ENCODE measurements at places on chromosomes 2 and 18. TPM values are rescaled to one million over a fixed set of nuclear protein-coding genes. Genes with fewer than 3 reads are reported as not detected.

DNA sequence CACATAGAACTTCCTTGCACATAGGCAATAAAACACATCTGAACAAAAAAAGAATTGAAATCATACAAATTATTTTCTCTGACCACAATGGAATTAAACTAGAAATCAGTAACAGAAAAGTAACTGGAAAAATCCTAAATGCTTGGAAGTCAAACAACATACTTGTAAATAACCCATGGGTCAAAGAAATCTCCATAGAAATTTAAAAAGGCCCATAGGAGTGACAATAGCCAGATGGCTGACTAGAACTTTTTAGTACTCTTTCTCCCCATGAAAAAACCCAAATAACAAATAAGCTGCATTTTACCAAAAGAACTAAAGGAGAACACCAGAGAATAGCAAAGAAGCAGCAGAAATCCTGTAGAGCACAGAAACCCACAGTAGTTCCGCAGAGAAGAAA is 139.2 kb upstream of the COL3A1 start:
- no peak overlapping the region for H3K4me3 ChIP-seq
- DNase-seq = no peak
- no peak overlapping the region for H3K27ac ChIP-seq
- no peaks in the 10 kb centered on the region for H3K4me1 ChIP-seq

DNA sequence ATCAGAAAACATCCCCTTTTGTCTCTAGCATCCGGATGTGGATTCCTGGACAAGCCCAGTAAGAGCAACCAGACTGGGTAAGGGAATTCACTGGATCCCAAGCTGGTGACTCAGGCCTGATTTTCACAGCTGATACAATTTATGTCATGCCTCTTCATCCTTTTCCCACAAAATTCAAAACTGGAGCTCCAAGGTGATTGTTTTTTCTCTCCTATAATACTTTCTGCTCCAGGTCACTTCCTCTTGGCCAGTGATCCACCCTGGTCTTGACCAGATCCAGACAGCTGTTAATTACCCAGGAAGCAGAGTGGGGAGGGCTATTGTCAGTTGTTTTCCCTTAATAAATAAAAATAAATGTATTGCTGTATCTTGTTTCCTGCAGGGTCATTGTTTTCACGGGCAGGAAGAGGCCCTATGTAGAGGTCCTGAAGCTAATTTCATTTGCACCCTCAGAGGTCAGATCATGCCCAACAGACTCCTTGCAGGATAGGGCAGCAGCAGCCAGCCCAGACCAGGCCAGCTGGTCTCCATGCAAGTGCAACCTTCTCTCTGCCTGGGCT is 57.6 kb downstream of the EVA1A start:
- H3K27me3 ChIP-seq = no peaks in the 10 kb centered on the region
- H3K4me3 ChIP-seq = no peak overlapping the region
- H3K36me3 ChIP-seq = no peaks in the 10 kb centered on the region
- H3K4me1 ChIP-seq = no peaks in the 10 kb centered on the region

DNA sequence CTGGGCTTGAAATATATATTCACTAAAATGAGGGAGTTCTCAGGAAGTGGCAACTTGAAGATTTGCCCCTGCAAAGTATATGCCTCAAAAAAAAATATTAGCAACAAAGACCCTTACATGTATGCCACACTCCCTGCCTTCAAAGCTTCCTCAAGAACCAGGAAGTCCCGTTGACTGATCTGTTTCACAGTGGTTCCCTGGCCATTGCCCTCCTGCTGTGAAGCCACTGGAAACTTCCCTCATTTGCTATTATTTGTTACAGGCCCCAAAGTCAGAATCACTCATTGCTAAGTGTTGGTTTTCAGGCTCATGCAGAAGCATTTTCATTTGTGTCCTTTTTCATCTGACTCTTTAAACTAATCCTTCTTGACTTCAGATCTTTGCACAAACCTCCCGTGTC is 421.5 kb downstream of the ZNF521 start:
- no peak overlapping the region for H3K4me3 ChIP-seq
- DNase-seq = no peak
- no peaks in the 10 kb centered on the region for H3K36me3 ChIP-seq
- H3K27ac ChIP-seq = no peak overlapping the region
- H3K27me3 ChIP-seq = peaks cover 1% of the 10 kb centered on the region
- H3K4me1 ChIP-seq = no peaks in the 10 kb centered on the region

GRCh38 chr2:2573205-2573604 is 242.1 kb upstream of the MYT1L start:
- no peaks in the 10 kb centered on the region for H3K4me1 ChIP-seq
- DNase-seq = no peak
- no peaks in the 10 kb centered on the region for H3K27me3 ChIP-seq

GRCh38 chr18:74661691-74662090 is 64.0 kb downstream of the ZNF407 start:
- no peak for DNase-seq
- no peaks in the 10 kb centered on the region for H3K4me1 ChIP-seq
- no peaks in the 10 kb centered on the region for H3K27me3 ChIP-seq

The HOXD13 gene
- not detected for total RNA-seq

DNA sequence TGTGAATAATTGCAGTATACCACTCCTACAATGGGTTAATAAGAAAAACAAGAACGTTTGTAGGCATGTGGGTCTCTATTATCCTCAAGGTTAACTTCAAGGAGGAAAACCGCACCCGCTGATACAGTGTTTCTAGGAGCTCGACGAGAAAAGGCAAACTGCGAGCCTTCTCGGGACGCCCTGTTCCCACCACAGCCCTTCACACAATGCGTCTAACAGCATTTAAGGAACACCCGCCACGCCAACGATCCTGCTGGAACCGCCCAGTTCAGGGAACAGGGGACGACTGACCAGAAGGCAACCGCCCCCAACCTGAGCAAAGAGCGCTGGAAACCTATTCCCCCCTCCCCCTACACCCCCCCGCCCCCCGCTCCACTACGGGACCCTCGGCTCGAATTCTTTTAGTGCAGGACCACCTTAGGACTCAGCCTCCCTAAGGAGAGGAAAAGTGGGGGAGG is 710 bp upstream of the TMSB10 start:
- H3K4me1 ChIP-seq = peaks cover 55% of the 10 kb centered on the region
- peak; percentile 76 for DNase-seq
- peaks cover 36% of the 10 kb centered on the region for H3K36me3 ChIP-seq
- peak overlapping the region; percentile 93 for H3K27ac ChIP-seq
- H3K27me3 ChIP-seq = no peaks in the 10 kb centered on the region
- H3K4me3 ChIP-seq = peak overlapping the region; percentile 98

GRCh38 chr18:9569178-9569577 is 45.2 kb downstream of the PPP4R1 start:
- H3K36me3 ChIP-seq = peaks cover 13% of the 10 kb centered on the region
- H3K27me3 ChIP-seq = no peaks in the 10 kb centered on the region
- H3K27ac ChIP-seq = no peak overlapping the region
- no peak for DNase-seq
- no peaks in the 10 kb centered on the region for H3K4me1 ChIP-seq

The EMILIN2 gene
- total RNA-seq = 19.4 TPM

The OSBPL6 gene
- total RNA-seq = 4.0 TPM

The MC2R gene
- total RNA-seq = not detected

- H3K36me3 ChIP-seq = no peaks in the 10 kb centered on the region
- H3K4me3 ChIP-seq = no peak overlapping the region
- no peaks in the 10 kb centered on the region for H3K27me3 ChIP-seq
- DNase-seq = no peak
- H3K27ac ChIP-seq = no peak overlapping the region
These were observed 953.5 kb downstream of the CNTNAP5 start for GRCh38 chr2:124978597-124978996.

- peak; percentile 19 for DNase-seq
- peaks cover 2% of the 10 kb centered on the region for H3K27me3 ChIP-seq
- no peak overlapping the region for H3K4me3 ChIP-seq
- H3K4me1 ChIP-seq = no peaks in the 10 kb centered on the region
- H3K36me3 ChIP-seq = no peaks in the 10 kb centered on the region
These were observed 75.4 kb upstream of the HNMT start for GRCh38 chr2:137888845-137889244.

DNA sequence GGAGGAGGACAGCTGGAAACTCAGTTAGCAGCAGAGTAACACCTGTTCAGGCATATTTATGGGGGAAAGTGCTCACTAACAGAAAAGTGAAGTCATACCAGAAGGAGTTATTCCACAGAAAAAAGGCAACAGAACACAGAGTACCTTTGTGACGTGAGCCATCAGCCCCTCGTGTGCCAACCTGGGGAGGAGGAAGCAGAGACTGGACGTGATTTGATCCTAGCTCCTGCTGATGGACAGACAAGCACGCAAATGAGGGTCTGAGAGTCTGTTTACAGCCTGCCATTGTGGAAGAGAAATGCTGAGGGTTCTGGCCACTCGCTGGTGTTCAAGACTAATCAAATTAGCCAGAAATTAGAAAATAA is 120.7 kb downstream of the ZNF521 start:
- no peak overlapping the region for H3K27ac ChIP-seq
- H3K27me3 ChIP-seq = peaks cover 3% of the 10 kb centered on the region
- no peak for DNase-seq

- no peak overlapping the region for H3K27ac ChIP-seq
- H3K36me3 ChIP-seq = no peaks in the 10 kb centered on the region
- DNase-seq = no peak
These were observed 74.9 kb upstream of the AGAP1 start for GRCh38 chr2:235418918-235419317.

DNA sequence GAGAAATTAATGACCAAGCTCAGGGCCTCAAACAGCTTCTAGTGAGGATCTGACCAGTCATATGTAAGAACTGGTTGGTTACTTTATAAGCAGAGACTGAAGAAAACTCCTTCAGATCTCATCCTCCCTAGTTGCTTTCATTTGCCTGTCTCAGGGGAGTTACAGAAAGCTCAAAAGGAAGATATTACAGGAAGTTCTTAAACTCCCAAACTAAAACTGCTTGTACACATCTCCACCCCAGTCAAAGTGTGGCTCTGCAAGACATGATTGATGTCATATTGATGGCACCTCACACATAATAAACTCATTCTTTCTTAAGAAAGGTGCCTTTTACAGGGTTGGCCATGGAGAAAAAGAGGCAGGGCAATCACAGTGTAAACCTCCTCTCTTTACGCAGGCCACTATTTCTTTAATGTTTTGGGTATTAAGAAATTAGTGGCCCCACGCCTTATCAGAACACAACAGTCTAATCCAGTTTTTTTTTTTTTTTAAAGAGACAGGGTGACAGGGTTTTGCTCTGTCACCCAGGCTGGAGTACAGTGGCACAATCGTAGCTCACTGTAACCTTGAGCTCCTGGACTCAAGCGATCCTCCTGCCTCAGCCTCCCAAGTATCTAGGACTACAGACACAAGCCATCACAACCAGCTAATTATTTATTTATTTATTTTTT is 62.6 kb upstream of the STK17B start:
- peak overlapping the region; percentile 96 for H3K27ac ChIP-seq
- no peak for DNase-seq
- peaks cover 86% of the 10 kb centered on the region for H3K4me1 ChIP-seq
- no peaks in the 10 kb centered on the region for H3K27me3 ChIP-seq

DNA sequence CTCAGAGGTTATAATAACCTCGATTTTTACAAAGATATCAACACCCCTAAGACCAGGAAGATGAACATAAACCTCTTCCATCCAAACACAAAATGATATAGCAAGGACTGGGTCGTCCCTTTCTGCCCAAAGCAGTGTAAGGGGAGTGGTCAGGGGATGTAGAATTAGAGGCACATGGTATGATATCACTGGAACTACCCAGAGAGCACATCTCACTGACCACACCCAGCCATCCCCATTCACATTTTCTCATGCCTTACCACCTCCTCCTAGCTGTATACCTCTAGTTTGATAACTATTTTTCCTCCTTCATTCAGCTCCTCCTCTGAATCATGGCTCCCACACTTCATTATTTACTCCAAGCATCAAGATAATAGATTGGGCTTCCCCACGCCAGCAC is 152.6 kb downstream of the COPS8 start:
- no peak for DNase-seq
- H3K4me1 ChIP-seq = peaks cover 3% of the 10 kb centered on the region
- no peak overlapping the region for H3K27ac ChIP-seq
- H3K27me3 ChIP-seq = peaks cover 12% of the 10 kb centered on the region
- H3K4me3 ChIP-seq = no peak overlapping the region

The CIDEA gene
- not detected for total RNA-seq

The RANBP2 gene
- total RNA-seq = 71.3 TPM

The TRIM54 gene
- total RNA-seq = 0.16 TPM

DNA sequence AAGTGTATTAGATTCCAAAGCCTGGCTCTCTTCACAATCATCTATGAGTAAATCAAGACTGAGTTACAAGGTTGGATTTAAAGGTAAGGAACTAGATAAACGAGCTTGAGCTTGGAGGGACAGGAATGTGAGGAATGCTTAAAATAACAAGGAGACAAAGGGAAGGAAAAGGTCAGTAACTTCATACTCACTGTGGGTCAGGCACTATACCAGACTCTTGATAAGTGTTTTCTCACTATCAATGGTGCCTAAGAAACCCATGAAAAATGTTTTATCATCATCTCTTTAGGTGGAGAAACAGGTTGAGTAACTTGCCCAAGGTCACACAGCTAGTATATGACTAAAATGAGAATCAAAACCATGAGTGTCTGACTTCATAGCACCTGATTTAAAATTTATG is 212.1 kb downstream of the CDH2 start:
- H3K27ac ChIP-seq = no peak overlapping the region
- no peak overlapping the region for H3K4me3 ChIP-seq
- H3K4me1 ChIP-seq = no peaks in the 10 kb centered on the region
- no peaks in the 10 kb centered on the region for H3K36me3 ChIP-seq

The LCT gene
- total RNA-seq = 0.11 TPM

- no peaks in the 10 kb centered on the region for H3K27me3 ChIP-seq
- H3K4me3 ChIP-seq = no peak overlapping the region
- no peak for DNase-seq
- H3K4me1 ChIP-seq = peaks cover 70% of the 10 kb centered on the region
- H3K27ac ChIP-seq = peak overlapping the region; percentile 94
These were observed 81.5 kb downstream of the BCL2 start for GRCh38 chr18:63237881-63238692.

DNA sequence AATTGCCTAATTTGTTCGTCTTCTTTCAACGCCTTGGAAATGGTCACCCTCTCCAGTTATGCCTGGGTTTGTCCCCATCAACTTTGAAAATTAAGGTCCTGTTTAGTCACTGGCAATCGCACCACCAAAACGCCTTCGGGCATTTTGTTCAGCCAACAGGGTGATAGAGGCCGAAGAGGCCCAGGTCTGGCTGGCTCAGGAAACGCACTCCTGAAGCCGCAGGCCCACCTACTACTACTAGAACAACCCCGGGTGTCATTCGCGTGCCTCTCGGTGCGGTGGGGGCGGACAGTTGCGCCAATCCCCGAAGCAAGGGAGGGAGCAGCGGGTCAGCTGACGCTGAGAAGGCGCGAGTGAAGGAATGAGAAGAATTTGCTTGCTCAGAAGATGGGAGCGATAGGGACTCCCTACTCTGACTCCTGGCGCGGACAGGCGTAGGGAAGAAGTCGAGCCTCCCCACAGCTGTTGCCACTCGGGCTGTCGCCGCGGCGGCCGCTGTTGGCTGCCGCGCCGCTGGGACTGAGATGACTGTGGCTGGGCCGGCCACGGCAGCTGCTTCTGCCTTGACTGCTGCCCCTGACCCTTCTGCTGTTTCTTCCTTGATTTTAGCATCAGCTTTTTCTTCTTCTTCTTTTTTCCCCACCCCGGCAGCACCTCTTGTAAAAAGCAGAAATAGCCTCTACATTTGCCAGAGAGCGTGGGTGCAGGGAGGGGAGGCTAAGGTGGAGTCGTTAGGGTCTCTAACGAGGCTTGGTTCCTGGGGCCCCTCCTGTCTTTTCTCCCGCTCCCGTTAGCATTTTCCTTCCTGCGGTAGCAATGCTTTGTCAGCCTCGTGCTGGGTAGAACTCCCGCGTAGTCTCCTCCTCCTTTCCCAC is 387.6 kb downstream of the FIGN start:
- no peak for DNase-seq
- no peak overlapping the region for H3K27ac ChIP-seq
- peaks cover 8% of the 10 kb centered on the region for H3K27me3 ChIP-seq
- no peaks in the 10 kb centered on the region for H3K4me1 ChIP-seq
- no peak overlapping the region for H3K4me3 ChIP-seq

The ACTR1B gene
- total RNA-seq = 143 TPM

Data from activated CD8-positive, alpha-beta T cell treated with anti-CD3 and anti-CD28 coated beads for 36 hours (primary cell).